Right forelimb (tissue), 1 donor: ENCODE measurements at places on chromosomes 2 and 18.

GRCh38 chr2:241239552-241240202 lies 51.2 kb downstream of the ANO7 start:
- DNase-seq, result no peak

GRCh38 chr18:13735681-13736080 lies 9.2 kb downstream of the RNMT start:
- DNase-seq, result no peak

DNA sequence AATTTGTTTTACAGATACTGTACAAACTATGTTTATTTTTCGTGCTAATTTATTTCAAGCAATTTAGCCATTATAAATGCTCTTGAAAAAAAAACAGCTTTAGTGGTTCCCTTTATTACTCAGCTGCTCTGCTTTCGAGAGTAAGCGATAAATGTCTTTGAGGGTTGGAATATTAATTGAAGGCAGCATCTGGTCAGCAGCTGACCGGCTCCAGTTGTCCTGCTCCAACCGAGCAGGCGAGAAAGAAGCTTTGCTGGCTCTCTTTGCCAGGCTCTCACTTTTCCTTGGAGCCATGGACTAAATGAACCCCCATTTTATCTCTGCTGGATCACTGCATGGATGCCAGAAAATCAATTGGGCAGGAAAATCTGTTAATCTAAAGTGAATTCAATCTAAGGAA lies 147.4 kb downstream of the LNPK start:
- DNase-seq, result peak; percentile 59

GRCh38 chr2:218776488-218776887 lies 5.5 kb upstream of the CYP27A1 start:
- no peak for DNase-seq

DNA sequence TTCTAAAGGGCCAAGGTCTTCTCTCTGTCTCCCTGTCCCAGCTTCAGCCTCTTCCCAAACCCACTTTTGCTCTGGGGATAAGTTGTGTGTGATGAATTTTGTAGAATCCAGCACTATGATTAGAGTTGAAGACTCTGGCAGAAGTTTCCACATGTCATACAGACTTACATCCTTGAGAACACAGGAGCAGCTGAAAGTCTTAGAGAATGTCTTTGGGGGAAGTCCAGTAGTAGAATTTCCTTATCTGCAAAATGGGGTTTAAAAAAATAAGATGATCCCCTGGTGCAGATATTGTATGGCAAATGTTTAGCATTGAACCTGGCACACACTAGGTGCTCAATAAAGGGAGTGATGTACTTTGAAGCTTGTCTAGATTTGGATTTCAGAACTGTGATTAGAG lies 65.2 kb downstream of the TMEM247 start:
- DNase-seq, result no peak

DNA sequence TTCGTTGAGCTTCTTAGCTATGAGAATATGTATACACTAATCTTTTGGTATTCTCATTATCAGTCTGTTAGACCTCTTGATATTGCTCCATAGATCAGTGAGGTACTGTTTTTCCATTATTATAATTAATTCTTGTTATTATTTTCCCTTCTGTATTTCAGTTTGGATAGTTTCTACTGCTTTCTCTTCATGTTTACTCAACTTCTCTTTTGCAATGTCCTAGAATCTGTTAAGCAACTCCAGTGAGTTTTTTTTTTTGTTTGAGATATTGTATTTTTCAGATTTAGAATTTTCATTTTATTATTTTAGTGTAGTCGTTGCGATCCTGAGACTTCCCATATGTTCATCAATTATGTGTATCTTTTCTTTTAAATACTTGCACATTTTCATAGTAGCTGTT lies 260.8 kb downstream of the SETBP1 start:
- no peak for DNase-seq

DNA sequence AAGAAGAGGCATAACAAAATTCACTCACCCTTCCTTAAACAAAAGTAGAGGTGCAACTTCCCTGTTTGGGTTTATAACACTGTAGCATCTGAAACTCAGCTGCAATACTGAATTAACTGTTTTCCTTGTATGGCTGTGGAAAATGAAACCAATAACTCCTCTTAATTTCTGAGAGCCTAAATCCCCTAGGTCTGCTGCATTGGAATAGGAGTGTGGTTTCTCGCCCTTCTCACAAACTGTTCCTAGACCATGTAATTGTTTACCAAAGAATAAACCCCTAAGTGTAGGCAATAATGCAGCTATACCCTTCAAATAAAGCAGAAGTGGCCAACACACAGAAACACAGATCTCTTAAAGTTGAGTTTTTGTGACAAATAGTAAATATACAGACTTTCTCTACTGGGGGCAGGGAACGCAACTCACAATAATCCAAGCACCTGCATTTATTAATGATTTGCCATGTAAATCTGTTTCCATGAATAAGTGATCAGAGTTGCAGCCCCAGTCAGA lies 52.0 kb downstream of the RASGRP3 start:
- DNase-seq, result no peak

GRCh38 chr2:16318051-16318450 lies 347.6 kb downstream of the CYRIA start:
- DNase-seq, result no peak

DNA sequence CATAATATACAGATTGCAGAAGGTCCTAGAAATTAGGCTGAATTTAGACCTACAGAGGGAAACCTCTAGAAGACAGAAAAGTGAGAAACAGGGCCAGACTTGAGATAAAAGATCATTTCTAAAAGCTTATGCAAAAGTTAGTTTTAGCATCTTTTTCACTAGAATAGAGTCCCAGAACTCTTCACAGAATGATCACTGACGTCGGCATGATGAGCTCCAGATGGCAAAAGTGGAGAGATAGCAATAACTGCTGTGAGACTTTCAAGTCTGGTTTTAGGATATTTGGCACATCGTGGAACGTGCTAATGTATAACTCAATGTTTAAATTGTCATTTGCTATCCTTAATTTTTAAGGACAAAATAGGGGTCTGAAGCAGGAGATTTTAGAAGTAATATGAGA lies 1050.7 kb upstream of the CELF4 start:
- DNase-seq, result no peak

GRCh38 chr2:53202063-53202462 lies 565.5 kb upstream of the CHAC2 start:
- no peak for DNase-seq

DNA sequence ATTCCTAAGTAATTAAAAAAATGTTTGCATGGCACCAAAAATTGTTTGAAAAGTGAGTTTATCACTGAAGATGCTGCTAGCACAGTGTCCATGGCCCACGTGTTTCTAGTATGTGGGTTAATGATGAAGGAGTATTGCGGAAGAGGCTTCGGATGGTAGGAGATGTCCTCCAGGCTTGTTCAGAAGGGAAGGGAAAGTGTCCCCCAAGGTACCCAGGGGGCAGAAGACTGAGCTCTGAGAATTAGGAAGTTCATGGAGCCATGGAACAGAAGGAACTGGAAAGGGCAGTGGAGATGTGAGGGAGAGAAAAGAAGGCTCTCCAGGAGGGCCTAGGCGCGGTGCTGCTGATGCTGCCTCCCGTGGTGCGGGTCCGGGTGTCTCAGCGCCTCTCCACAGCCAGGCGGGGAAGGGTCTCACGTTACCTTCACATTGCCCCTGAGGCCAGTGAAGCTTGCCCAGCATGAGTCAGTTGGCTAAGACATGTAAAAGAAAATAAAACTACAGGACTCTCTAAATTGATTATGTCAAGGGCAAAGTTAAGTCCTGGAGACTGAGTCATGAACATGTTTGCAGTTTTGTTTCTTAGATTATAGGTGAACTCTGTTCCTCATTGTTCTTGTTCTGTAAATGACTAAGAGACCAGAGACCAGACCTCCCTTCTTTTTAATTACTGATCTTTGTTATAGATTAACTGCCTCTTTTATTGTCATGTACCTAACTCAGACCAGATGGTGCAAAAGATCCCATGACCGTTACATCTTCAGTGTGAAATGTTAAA lies 89.0 kb downstream of the MTCL1 start:
- no peak for DNase-seq

GRCh38 chr2:10781746-10782145 lies 30.8 kb downstream of the PDIA6 start:
- DNase-seq, result no peak

DNA sequence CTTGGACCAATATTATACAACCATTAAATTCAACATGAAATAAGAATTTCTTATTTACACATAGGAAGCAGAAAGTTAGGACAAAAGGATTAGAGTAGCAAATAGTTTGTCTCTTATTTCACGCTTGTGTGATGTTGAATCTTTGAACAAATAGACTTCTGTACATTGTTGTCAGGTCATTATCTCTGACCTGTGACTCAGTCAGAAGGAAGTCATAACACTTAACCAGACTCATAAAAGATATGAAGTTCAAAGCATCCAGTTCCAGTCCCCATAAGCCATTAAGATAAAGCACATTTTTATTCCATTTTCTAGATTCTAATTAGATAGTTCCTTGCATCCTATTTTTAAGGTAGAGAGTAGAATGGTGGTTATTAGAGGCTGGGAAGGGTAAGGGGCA lies 130.8 kb downstream of the UPP2 start:
- no peak for DNase-seq

- DNase-seq, result no peak
Observed at GRCh38 chr2:36539631-36540030, 58.3 kb downstream of the FEZ2 start.

DNA sequence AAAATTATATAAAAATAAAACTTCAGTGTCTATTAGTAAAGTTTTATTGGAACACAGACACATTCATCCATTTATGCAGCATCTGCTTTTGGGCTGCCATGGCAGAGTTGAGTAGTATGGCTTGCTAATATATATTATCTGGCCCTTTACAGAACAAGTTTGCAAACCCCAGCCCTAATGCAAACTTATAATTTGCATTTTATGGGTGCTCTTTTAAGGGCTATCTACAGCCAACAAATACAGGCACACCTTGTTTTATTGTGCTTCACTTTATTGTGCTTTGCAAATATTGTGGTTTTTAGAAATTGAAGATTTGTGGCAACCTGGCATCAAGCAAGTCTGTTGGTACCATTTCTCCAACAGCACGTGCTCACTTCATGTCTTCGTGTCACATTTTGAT lies 35.2 kb upstream of the DLX2 start:
- DNase-seq, result no peak

DNA sequence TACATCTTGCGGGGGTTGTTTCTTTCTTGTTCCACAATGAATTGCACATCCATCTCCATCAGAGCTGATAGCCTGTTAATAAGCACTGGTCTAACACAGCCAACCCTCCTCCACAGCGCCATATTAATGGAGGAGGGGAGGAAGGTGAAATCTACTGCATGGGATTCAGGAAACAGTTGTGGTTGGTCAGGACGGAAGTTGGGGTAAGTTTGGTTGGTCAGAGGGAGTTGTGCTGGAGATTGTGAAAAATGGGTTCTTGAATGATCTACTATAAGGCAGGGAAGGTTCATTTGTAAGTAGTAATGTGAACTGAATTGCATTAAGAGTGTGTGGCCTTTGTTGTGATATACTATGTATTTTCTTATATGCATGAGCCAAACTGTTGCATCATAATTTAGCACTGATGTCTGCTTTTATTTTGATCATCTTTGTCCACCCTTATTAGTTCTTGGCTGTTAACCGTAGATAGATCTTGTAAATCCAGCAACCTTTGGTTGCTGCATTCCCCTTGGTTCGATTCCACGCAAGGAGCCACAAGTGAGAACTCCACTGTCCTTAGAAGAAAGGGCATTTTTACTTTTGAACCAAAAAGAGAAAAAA lies 150.6 kb upstream of the MAPRE2 start:
- no peak for DNase-seq

GRCh38 chr2:23718931-23719700 lies 207.8 kb downstream of the ATAD2B start:
- DNase-seq, result peak; percentile 63

GRCh38 chr2:88746929-88747490 lies 55.5 kb downstream of the RPIA start:
- no peak for DNase-seq

GRCh38 chr2:80255918-80256781 lies 48.4 kb downstream of the LRRTM1 start:
- DNase-seq, result no peak

GRCh38 chr2:218418717-218419458 lies at the start of gene VIL1:
TSS of gene VIL1 (plus strand) at chr2:218419123. CDS start at chr2:218423779, 4,656 bp downstream.
- no peak for DNase-seq

DNA sequence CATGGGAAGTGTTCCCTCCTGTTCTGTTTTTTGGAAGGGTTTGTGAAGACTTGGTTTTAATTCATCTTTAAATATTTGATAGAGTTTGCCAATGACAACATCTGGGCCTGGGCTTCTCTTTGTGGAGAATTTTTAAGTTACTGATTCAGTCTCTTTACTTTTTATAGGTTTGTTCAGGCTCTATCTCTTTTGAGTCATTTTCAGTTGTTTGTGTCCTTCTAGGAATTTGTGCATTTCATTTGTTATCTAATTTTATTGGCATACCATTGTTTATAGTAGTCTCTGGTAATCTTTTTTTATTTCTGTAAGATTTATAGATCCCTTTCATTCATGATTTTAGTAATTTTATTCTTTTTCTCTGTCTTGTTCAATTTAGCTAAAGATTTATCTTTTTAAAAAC lies 14.6 kb downstream of the SCLY start:
- no peak for DNase-seq

GRCh38 chr2:231182513-231182899 lies 15.9 kb upstream of the ARMC9 start:
- DNase-seq, result no peak

DNA sequence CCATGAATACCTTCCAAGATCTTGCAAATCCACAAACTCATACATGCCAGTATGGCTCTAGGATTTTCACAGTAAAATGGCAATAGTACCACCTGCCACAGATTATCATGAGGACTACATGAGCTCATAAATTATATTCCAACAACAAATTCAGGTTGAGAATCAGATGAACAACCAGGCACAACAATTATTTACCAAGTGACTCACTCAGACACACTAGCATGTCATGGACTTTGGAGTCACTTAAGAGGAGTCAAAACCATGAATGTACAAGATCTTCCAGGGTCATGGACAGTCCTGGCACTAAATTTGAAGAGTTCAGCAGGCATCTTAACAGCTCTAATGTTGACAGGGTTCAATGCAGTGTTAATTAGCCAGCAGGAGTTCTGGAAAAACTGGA lies 34.4 kb upstream of the BZW1 start:
- DNase-seq, result no peak

GRCh38 chr18:3985664-3986063 lies 469.4 kb downstream of the DLGAP1 start:
- no peak for DNase-seq

- no peak for DNase-seq
Observed at GRCh38 chr2:191038241-191038725, 24.3 kb upstream of the STAT1 start.

DNA sequence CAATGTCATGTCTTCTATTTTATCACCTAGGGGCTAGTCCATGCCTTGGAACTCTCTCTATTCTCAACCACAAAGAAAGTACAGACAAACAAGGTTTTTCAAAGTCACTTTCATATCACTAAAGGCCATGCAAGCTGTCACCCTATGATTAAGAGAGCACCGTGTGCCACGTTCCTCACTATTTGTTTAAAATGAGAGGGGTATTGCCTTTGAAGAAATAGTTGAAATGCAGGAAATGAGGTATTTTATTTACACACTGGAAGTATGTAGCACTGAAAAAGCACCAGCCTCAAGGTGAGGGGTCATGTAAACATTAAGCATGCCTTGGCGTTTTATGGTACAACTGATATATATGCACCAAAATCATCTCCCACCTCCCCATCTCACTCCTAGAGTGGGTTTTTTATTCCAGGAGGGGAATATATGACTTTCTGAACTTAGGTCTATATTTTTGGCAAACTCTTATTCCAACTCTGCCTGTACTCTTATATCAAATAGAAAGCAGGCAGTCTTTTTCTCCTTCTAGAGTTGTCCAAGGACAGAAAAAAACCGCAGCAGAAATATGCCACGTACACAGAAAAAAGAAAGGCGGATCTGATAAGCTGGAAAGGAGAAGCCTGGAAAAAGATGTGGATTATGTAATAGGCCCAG lies 53.5 kb downstream of the VSNL1 start:
- no peak for DNase-seq

GRCh38 chr2:64327510-64328414 lies 126.2 kb upstream of the LGALSL start:
- peak; percentile 58 for DNase-seq
